A673 (cell line): ENCODE measurements at places on chromosomes 16 and 17. TPM values are rescaled to one million over a fixed set of nuclear protein-coding genes. Genes with fewer than 3 reads are reported as not detected.

The RHBDL3 gene
- 0.80 and 0.90 TPM in 2 replicates for total RNA-seq

The FTO gene
- 72.7 and 73.4 TPM in 2 replicates for total RNA-seq

The RRAD gene
- 0.19 and 0.28 TPM in 2 replicates for total RNA-seq

The ZC3H7A gene
- 65.0 and 67.2 TPM in 2 replicates for total RNA-seq

The TMEM106A gene
- total RNA-seq, result 1.8 and 2.1 TPM in 2 replicates

The IL34 gene
- total RNA-seq, result not detected in 2 replicates

The NUPR1 gene
- total RNA-seq, result 0.19 and 0.76 TPM in 2 replicates

The TANC2 gene
- 11.5 and 13.6 TPM in 2 replicates for total RNA-seq
